ENCODE measurements at places on chromosomes 4 and X. TPM values are rescaled to one million over a fixed set of nuclear protein-coding genes. Genes with fewer than 3 reads are reported as not detected.

PABPC1L2A gene
- total RNA-seq = not detected

GPR173 gene
- total RNA-seq = 3.2 TPM

C4orf46 gene
- 34.8 TPM for total RNA-seq

IRF2 gene
- 26.3 TPM for total RNA-seq

INTS6L gene
- total RNA-seq = 4.7 TPM

USP11 gene
- 16.5 TPM for total RNA-seq

SPATA18 gene
- 14.6 TPM for total RNA-seq

NLGN4X gene
- not detected for total RNA-seq

NOX1 gene
- not detected for total RNA-seq

MXRA5 gene
- under 0.01 TPM for total RNA-seq

ACE2 gene
- total RNA-seq = not detected

NUDT11 gene
- total RNA-seq = 9.0 TPM

GNRHR gene
- total RNA-seq = not detected

LGI2 gene
- total RNA-seq = under 0.01 TPM

PRMT9 gene
- 12.0 TPM for total RNA-seq

TCEAL2 gene
- total RNA-seq = not detected

CT45A2 gene
- not detected for total RNA-seq

LIMCH1 gene
- total RNA-seq = 27.4 TPM
